Eye (tissue), 1 donor: ENCODE measurements at places on chromosomes 11 and 22.

GRCh38 chr11:96393753-96394348 is 4.0 kb downstream of the JRKL start:
- DNase-seq: peak; percentile 65

DNA sequence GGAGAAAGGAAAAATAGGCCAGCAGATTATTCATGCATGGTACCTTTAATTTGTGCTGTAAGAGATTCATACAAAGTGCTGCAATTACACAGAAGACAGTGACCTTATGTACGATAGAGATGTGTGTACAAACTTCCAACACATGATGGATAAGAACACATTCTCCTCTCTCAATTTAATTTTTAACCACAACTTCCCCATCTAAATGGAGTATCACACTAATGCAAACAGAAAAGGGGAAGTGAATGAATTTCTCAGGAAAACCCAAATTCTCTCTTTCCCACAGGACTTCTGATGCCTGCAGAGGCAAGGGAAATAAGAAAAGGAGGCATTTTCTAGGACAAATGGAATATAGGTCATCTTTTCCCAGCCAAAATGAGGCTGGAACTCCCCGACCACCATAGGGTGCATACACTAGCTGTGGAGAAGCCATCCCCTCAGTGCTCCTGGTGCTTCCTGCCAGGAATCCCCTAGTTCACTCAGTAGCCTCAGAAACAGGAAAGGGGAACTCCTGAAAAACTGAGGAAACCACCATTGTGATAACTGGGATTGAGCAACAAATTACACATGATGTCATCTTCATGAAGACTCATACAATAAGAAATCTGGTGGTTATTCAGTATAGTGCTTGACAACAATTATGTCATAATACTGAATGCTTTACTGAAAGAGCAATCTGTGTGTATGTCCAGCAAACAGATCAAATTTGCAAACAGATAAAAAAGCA is 22.4 kb downstream of the MMP10 start:
- no peak for DNase-seq

GRCh38 chr11:25981998-25982397 is 349.9 kb upstream of the ANO3 start:
- peak; percentile 75 for DNase-seq

DNA sequence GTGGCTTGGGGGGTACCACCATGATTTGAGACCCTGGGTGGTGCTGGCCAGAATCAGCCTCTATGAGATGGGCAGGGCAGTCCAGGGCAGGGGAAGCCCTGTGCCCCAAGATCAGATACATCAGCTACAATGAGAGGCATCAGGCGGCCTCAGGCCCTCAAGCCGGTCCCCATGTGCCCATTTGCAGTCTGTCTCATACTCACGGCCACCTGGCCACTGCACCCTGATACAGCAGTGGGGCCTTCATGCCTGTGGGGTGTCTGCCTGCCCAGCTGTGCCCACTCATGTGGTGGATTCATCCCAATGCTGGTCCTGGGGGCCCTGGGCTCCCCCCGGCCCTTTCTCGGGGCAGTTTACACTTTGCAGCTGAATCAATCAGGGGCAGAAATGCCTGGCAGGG is 42.4 kb upstream of the KCNQ1OT1 start:
- no peak for DNase-seq

DNA sequence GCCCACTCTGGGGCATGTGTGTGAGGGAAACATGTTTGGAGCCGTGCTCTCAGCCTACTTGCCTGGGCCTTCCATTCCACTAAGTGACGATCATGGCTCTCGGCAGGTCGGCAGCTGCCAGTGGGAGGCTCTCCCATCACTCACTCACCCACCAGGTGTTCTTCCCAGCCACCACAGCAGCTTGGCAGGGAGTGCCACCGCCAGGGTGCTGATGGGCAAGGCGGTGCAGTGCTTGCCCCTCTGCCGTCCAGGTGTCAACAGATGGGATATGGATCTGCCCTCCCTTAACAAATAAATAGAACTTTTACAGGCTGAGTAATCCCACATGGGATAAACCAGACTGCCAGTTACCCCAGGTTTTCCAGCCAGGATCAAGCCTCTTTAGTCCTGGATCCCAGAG is 205.5 kb upstream of the TMEM45B start:
- no peak for DNase-seq

- no peak for DNase-seq
Measured at GRCh38 chr11:2524446-2525165, 79.8 kb downstream of the KCNQ1 start.

GRCh38 chr11:47257517-47258316 is at the start of gene NR1H3:
NR1H3 (plus strand) TSS chr11:47257996; CDS start chr11:47259217, 1,221 bp downstream.
- peak; percentile 70 for DNase-seq

- no peak for DNase-seq
Measured at GRCh38 chr22:32916025-32916424, 114.5 kb downstream of the TIMP3 start.

DNA sequence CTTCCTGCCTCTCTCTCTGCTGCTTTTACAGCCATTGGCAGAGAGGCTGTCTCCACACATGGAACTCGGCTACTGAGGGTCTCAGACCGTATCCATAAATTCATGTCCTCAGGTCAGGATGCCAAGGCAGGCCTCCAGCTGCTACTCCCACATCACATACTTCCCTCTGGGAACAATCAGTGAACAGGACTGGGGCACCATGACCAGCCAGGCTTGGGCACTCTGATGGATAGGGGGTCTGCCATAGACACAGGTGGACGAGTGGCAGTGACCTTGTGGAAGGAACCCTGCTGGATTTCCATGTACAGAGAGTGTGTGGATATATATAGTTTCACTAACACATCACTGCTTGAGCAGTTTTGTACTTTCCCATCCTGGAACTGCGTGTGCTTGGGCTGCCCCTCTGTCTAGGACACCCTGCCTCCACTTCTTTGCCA is 97.7 kb upstream of the PARVA start:
- no peak for DNase-seq

- peak; percentile 46 for DNase-seq
Measured at GRCh38 chr11:15507592-15507991, 392.9 kb downstream of the INSC start.

- no peak for DNase-seq
Measured at GRCh38 chr11:115202900-115203552, 301.2 kb downstream of the CADM1 start.

- DNase-seq: no peak
Measured at GRCh38 chr11:97229936-97230335, 840.1 kb downstream of the JRKL start.

- DNase-seq: peak; percentile 94
Measured at GRCh38 chr11:61718621-61719302, 33.7 kb upstream of the MYRF start.

DNA sequence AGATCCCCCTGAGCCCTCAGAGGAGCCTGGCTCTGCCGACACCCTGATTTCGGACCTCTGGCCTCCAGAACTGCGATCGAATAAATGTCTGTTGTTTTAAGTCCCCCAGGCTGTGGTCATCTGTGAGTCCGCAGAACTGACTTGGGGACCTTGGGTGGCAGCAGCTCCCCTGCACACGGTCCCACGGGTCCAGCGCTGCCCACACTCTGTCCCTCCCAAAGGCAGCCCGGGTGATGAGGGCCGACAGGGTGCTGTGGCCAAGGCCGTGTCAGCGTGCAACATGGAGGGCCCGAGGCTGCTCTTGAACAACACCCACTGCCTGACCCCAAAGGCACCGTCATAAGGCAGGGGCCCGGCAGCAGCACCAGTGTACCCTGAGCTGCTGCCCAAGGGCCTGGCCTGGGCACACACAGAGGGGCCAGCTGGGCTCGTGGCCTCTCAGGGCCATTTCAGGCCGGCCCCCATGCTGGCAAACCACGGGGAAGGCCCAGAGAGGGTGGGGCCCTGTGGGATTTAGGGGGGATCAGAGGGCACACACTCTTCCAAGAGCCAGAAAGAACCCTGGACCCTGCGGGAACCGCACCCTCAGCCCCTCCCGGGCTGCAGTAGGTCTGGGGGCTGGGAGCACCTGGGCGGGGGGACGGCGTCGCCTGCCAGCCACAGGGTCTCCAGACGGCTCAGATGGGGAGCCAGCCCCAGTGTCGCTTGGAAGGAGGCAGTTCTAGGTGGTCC is 77.1 kb upstream of the PRR5 start:
- no peak for DNase-seq

- no peak for DNase-seq
Measured at GRCh38 chr11:44177905-44178304, 82.4 kb downstream of the EXT2 start.

DNA sequence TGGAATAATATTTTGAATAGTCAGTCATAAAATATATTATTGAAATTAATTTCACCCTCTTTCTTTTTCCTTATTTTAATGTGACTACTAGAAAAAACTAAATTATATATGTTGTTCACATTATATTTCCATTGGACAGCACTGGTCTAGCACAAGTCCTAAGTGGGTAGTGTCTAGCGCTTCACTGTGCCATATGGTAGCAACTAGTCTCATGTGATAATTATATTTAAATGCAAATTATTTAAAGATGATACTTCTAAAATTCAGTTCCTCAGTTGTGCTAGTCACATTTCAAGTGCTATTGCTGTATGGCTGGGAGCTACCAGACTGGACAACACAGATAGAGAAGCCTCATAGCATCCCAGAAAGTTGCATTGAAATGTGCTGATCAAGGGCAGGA is 19.1 kb upstream of the LDLRAD3 start:
- no peak for DNase-seq

GRCh38 chr11:124875401-124875800 is 10.2 kb downstream of the ROBO3 start:
- DNase-seq: no peak

- no peak for DNase-seq
Measured at GRCh38 chr22:20536590-20537324, 29.3 kb downstream of the MED15 start.

DNA sequence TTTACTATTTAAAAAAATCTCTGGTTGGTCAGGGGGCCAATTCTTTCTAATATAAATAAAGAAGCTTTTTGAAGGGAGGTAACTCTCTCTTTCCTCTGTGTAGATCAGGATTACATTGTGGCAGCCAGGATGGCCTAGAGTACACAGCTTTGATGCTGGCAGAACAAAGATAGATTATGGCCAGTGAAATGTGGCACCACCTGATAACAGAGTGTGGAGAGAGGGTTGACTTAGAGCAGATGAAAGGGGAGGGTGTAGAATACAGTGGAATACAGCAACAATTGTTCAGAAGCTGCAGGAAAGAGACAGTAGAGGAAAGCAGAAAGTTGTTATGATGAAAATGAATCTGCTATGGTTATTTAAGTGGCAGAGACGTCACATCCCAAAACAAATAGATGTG is 99.0 kb downstream of the FAR1 start:
- DNase-seq: no peak

DNA sequence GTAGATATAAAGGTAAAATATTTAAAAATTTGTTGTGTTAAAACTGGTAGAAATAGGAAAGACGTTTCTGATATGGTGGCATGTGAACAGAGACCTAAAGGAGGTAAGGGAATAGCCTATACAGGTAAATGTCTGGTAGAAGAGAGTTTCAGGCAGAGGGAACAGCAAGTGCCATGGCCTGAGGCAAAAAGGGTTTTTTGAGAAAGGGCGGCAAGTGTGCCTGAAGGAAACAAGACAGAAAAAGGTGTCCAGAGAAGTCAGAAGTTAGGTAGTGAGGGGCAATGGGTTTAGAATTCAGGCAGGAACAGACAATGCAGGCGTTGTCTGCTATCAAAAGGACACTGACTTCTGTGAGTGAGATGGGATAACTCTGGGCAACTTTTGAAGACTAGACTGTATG is 339.7 kb downstream of the DYNC2H1 start:
- no peak for DNase-seq

GRCh38 chr11:64564947-64565889 is 25.8 kb upstream of the SLC22A12 start:
- no peak for DNase-seq

DNA sequence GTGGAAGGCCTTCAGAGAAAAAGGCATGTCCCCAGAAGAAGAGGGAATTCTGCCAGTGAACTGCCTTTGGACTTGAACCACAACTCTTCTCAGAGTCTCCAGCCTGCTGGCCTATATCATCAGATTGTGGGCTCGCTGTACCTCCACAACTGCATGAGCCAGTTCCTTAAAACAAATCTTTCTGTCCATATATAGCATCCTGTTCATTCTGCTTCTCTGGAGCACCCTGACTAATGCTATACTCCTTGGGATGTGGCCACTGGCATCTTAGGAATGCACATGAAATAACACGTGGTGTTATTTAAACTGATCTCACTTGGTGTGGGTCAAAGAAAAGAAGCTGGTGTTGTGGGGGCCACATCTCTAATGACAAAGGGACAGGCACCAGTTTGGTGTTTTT is 58.3 kb upstream of the VSTM5 start:
- peak; percentile 5 for DNase-seq

GRCh38 chr11:7154881-7155361 is 66.1 kb downstream of the RBMXL2 start:
- DNase-seq: no peak

DNA sequence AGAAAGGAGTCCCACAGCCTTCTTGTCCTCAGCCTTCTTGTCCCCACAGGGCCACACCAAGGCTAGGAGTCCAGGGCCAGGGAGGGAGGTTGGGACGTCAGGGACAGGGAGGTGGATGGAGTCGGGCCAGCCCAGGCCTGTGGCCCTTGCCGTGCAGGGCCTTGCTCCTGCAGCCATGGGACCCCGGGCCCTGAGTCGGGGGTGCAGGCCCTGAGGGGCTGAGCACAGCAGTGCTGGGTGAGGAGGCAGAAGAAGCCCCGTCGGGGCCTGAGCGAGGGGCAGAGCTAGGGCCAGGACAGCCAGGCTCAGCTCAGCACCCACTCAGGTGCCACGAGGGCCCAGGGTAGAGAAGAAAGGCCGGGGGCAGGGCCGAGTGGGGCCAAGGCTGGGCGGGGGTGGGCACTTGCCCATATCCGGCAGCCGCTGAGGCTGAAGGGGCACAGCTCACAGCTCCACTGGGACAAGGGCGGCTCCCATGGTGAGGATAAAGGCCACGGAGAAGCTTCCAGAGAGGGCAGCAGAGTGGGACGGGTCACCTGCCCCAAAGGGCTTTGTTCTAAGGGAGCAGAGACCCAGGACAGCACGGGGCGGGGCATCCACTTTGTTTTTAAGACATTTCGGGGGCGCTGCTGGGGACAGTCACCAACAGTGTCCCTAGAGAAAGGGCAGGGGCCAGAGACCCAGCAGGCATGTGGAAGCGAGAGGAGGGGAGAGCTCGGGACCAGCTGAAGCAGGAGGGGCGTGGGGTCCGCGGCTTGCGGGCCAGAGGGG is 3.6 kb downstream of the MLC1 start:
- no peak for DNase-seq
